T47D (cell line): ENCODE measurements at places on chromosomes 5 and 9.

- DNase-seq, result no peak
These were observed 7.3 kb upstream of the FOXB2 start for GRCh38 chr9:77011973-77012821.

DNA sequence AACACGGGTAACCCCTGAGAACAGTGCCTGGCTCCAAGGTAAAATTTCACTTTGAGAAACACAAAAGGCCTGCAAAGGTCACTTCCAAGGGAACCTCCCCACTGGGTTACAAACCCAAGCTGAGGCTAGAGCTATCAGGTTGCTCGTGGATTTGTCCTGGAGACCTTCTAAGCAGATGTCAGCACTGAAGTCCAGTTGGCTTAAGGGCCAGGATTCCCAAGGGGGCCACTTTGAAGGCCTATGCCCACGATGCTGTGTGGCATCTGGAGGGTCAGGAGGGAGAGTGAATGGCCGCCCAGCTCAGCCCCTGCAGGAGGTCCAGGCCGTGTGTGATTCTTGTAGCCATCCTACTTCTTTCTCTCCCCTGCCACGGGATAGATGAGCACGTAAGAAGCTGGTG lies 100.2 kb upstream of the FSTL4 start:
- no peak for DNase-seq

GRCh38 chr9:122420315-122420714 lies 49.5 kb downstream of the PTGS1 start:
- DNase-seq, result no peak

DNA sequence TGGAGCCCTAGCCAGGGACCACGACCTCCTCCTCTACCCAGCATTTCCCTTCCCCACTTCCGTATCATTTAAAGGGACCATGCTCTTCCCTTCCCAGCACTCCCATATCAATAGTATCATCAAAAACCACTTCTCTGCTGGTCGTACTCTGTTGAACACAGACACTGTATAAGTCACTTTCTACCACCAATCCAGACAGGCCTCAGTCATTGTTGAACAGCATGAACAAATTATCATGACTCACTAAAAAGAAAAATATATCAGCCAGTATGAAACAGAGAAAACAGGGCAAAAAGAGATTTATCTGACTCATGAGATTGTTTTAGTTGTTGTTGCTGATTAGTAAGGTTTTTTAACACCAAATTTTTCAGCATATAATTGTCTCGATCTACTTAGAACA lies 89.8 kb downstream of the CDKN2A start:
- DNase-seq, result no peak

GRCh38 chr9:4152101-4152600 lies 147.7 kb downstream of the GLIS3 start:
- no peak for DNase-seq

DNA sequence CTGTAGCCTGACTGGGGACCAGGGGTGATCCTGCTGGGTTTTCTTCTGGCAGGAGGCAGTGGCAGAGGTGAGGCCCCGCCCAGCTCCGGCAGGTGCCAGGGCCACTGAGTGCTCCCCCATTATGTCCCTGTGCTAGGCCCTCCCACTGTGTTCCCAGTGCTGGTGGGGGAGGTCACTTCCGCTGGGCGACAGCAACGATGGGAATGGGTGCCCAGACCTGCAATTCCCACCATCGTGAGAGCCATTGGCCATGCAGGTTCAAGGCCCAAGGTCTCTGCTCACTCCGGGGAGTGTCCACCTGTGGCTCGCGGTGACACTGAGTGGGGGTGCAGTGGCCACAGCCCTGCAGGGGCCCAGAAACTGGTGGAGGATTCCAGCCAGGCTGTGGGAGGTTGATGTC lies 98.6 kb downstream of the RXRA start:
- no peak for DNase-seq

DNA sequence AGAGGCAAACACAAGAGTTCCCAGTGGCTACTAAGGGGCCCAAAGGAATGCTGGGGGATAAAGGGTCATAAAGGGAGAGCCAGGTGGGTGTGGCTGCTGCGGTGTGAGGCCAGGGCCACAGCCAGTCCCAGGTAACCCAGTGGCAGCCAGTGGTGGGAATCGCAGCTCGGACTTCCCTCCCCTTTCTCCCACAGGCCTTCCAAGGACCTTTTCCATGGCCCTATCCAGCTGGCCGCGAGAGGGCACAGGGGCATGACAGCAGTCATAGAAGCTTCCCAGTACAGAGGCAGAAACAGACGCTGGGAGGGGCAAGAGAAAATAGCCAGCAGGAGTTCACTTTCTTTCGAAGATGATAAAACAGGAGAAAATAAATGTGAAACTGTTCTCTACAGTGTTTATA lies 257.6 kb downstream of the SEMA5A start:
- DNase-seq, result no peak

GRCh38 chr5:35884773-35885172 lies 28.1 kb downstream of the IL7R start:
- DNase-seq, result no peak

DNA sequence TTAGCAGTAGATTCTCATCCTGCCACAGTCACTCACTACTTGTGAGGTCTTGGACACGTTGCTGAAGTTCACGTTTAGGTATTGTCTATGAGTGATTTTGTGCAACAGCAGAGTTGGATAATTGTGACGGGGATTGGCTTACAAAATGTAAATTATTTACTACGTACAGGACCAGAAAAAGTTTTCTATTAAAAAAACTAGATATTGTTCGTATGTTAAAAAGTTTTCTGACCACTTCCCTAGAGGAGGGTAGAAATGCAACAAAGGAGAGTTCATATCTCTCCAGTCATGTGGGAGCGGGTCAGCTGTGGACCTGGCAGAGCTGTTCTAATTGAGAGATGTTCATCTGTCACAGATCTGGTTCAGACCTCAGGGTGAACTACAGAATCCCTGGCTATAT lies 976.1 kb upstream of the NUDT12 start:
- no peak for DNase-seq

- DNase-seq, result no peak
These were observed 11.8 kb upstream of the CXXC5 start for GRCh38 chr5:139636207-139636792.

- DNase-seq, result no peak
These were observed 10.1 kb downstream of the ASS1 start for GRCh38 chr9:130454812-130455325.
